Cortex of kidney (tissue), 1 donor: ENCODE measurements at places on chromosomes 3 and 15.

- DNase-seq, result no peak
These were observed 43.2 kb upstream of the ACKR4 start for GRCh38 chr3:132553826-132554225.

DNA sequence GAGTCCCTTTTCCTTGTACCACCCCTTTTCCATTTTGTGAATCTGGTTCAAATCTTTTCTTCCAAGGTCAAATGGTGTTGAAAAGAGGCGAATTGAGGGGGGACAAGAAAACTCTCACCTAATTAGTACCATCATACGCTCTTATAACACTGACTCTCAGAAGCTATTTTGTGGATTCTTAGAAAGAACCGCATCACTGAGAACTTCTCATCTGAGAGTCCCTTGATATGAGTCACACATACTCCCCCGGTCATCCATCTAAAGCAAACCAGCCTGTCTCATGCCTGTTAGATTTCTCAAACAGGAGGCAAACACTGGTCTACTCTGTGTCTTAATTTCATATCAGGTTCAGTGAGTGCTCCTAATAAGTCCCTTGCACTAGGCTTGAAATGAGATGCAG, 76.5 kb upstream of the SPRED1 start:
- DNase-seq, result no peak

- no peak for DNase-seq
These were observed 15.8 kb upstream of the SSUH2 start for GRCh38 chr3:8660175-8661118.

DNA sequence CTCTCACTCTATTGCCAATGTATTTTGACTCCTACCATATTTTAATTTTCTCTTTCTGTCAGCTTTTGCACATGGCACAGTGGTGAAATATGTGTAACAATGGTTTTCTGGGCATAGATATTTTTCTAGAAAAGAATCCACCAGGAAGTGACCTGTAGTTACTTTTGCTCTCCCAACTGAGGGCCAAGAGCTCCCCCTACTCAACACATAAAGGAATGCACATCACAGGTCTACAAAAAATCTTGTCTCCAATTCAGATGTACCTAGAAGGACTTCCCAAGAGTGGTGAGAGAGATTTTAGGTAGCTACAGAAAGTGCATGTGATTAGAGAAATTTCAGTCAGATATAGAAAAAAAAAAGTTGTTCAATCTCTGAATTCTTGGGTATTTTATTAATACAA, 15.6 kb downstream of the CPA3 start:
- no peak for DNase-seq

GRCh38 chr3:150388498-150389418, 19.3 kb upstream of the TSC22D2 start:
- DNase-seq, result no peak

- DNase-seq, result no peak
These were observed 14.0 kb upstream of the STAC start for GRCh38 chr3:36366308-36366707.

DNA sequence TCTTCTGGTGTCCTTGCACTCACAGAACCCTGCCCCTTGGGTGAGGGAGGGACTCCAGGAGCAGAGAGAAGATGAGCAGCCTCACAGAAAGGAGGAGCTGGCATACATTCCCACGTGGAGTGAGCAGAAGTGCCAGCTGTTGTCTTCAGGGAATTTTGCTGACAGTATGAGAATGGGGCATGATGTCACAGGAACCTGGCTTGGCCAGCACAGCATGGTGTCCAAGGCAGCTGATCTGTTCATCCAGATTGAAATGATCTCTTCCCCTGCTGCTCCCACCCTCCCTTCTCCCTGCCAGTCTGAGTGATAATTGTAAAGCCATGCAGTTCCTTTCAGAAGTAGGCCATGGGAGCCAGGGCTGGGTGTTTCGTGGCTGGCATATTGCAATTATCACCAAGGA, 53.3 kb downstream of the GJD2 start:
- no peak for DNase-seq

GRCh38 chr3:152339881-152340505, 71.3 kb downstream of the MBNL1 start:
- DNase-seq, result no peak

DNA sequence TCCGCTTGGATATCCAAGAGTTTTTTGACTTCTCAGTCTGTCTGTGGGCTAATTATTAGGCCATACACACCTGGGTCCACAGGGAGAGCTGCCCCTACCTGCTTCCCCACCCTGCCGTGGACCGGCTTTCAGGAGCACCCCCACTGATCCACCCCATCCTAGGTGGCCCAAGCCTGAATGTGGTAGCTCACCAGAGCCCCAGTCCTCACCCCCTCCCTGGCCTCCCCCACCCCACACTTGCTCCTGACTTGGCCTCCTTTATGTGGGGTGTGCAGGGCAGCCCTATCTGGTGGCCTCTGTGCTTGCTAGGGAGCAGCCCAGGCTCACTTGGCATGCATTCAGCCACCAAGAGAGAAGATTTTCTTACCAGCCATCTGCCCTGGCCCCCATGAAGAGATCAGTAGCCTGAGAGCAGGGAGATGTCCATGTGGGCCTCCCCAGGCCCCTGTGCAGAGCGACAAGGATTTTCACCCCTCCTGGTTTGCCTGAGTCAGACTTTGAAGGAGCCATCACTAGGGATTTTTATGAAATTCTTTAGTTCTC, 11.2 kb downstream of the LRRK1 start:
- DNase-seq, result no peak

- no peak for DNase-seq
These were observed 40.1 kb upstream of the EPHB1 start for GRCh38 chr3:134754768-134755559.

DNA sequence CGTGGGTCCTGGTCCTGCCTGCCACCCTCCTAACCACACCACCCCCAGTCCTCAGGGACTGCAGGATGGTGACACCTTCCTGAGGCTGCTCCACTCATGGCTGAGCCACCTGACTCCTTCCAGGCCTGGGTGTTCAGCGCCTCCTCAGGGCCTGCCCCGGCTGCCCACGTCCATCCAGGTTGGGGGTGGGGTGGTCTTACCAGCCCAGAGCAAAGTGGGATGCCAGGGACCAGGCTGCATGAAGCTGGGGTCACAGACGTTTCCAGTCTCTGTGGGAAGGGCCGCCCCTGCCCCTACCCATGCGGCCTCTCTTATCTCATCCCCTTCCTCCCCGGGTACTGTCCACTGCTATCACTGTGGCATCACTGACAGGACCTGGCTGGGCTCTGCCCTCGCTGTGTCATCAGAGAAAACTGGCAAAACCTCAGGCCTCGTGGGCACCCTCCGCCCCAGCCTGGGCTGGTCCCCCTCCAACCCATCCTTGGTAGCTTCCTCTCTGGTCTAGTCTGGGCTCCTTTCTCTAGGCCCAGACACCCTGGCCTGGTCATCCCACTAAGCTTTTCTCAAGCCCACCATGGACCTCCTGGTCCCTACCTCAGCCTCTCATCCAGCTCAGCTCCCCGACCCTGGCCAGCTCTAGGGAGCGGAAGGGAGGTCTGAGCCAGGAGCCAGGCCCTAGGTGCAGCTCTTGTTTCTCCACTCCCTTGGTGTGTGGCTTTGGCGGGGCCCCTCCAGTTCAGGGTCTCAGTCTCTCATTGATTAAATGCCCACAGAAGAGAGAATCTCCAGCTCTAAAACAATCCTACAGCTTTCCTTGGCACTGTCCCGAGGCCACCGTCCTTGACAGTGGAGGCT, 32.9 kb downstream of the WNT7A start:
- no peak for DNase-seq

- DNase-seq, result no peak
These were observed 567 bp downstream of the TICRR start for GRCh38 chr15:89575656-89576416.

DNA sequence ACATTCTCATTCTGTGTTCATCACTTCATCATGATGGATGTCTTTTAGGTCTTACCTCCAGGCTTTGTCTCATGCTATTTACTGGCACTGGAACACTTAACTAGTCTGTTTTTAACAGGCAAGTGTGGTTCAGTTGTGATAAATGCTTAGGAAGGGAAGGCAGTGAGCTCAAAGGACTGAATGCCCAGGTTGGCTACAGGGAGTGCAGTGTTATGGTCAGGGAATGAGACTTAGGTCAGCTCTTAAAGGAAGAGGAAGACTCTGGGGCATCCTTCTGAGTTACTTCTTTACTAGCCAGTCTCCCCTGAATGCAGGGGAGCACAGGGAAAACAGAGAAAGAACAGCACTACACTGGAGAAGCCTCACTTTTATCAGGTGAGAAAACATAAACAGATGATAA, 72.6 kb downstream of the TGFBR2 start:
- no peak for DNase-seq

GRCh38 chr3:105529456-105529855, 162.7 kb downstream of the ALCAM start:
- DNase-seq, result no peak

GRCh38 chr3:14943042-14943441, 4.3 kb upstream of the NR2C2 start:
- no peak for DNase-seq
